ENCODE measurements at places on chromosomes 3 and 15.

- no peak for DNase-seq
Observed at GRCh38 chr3:157086060-157086750, 73.7 kb downstream of the CCNL1 start.

DNA sequence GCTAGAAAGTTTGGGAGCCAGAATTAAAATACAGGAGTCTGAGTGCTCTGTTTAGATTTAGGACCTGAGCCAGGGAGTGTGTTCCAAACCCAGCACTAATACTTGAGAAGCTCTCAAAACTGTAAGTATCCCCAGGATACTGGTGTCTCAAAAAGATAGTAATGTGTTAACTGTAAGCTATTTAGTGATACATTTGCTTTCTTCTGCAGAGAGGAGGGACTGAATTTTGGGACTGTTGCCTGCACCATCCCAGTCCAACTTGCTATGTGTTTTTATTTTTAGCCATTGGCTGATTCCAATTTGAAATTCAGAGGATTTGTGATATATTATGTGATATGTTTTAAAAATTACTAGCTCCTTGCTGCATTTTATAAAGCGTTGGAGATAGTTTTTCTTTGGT lies 31.5 kb downstream of the UBE2E1 start:
- no peak for DNase-seq

- no peak for DNase-seq
Observed at GRCh38 chr15:47975427-47975826, 145.4 kb upstream of the SLC24A5 start.

DNA sequence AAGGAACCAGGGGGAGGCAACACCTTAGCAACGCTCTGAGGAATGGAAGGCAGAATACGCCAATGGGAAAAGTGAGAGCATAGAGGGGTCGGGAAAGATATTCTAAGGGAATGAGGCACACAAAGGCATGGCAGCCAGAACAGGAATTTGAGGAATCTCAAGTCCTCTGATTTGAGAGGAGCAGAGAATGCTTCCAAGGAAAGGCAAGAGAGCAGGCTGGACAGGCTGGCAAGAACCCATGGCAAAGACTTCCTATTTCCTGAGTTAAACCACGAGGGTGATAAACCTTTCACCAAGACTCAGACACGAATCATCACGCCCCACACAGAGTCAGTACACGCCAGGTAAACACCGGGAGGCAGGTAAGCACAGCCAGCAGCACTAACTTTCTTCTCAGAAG lies 109.8 kb downstream of the IGF2BP2 start:
- no peak for DNase-seq

DNA sequence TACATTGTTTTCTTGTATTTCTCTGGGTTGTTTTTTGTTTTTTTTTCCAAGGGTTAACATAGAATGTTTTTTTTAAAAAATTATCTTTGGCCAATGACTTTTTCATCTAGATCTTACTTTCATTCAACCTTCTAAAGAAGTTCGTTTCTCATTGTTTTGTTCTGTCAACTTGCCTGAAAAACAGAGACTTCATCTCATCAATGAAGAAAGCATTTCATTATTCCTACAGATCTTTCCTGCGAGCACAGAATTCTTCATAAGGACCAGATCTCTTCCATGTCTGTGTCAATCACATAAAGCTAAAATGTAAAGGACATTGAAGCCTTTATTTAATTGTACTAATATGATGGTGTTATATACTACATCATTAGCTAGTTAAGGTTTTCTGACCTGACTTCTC lies 9.7 kb upstream of the EIF3J start:
- no peak for DNase-seq

GRCh38 chr3:37546876-37547275 lies 314.8 kb upstream of the CTDSPL start:
- DNase-seq = peak; percentile 58

GRCh38 chr3:59526999-59527398 lies 477.2 kb upstream of the CFAP20DC start:
- DNase-seq = no peak

GRCh38 chr3:45132568-45133211 lies 13.5 kb downstream of the CDCP1 start:
- no peak for DNase-seq

- no peak for DNase-seq
Observed at GRCh38 chr3:58482917-58483636, 8.8 kb upstream of the KCTD6 start.

DNA sequence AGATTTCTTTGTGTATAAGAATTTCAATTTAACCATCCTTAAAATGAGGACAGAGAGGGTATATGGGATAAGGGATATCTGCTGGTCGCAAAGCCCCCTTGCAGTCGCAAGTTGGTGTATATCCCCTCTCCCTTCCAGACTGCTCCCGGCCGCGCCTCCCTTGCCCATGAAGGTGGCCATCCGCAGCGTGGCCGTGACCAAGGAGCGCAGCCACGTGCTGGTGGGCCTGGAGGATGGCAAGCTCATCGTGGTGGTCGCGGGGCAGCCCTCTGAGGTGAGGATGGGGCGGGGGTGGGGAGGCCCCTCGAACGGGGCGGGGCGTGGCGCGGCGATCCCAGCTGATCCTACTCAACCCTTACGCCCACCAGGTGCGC lies 29.4 kb downstream of the NBEAL2 start:
- no peak for DNase-seq

- DNase-seq = no peak
Observed at GRCh38 chr3:28122227-28122626, 119.2 kb upstream of the CMC1 start.

DNA sequence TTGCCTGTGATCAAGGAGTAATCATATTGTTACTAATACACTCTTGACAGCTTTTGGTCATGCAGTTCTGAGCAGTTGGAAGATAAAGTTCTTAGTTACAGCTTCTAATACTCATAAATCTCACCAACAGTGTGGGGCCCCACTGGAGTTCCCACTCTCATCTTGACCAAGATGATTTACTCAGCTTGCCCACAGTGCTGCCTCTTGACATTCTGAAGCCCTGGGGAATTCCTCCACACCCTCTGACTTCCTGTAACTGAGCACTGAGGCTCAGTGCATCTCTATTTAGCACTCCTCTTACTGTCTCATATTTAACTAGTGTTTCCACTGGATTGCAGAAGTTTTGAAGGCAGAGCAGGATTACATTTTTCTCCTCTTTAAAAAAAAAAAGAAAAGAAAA lies 1.9 kb upstream of the ARL6IP5 start:
- no peak for DNase-seq

DNA sequence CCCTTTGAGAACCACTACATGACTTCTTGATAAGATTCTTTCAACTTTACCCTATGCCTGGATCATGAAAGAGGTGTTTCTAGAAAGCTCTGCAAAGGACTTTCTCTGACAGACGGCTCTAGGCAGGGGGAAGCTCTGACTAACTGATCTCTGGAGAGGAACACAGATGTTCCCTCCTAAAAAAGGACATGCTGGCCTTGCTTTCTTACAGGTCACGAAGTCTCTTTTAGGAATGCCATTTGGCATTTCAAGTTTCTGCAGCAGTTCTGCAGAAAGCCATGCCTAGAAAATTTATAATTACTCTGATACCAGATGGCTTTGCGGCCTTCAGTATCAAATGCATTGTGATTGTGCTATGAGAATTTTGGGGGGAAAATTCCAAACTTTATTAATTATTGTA lies 275.4 kb upstream of the CTDSPL start:
- no peak for DNase-seq

DNA sequence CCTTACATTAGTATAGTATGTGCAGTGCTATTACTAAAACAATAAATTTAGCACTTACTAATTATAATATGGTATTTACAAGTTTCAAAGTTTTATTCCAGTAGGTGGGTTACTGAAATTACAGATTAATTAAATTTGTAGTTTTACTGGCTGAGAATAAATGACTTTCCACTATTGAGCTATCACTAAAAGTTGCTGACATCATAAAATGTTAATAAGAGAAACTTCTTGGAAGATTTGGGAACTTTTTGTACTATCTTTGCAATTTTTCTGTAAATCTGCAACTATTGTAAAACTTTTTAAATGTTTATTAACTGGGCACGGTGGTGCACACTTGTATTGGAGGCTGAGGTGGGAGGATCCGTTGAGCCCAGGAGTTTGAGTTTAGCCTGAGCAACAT lies 247.7 kb downstream of the UBE2E2 start:
- no peak for DNase-seq

DNA sequence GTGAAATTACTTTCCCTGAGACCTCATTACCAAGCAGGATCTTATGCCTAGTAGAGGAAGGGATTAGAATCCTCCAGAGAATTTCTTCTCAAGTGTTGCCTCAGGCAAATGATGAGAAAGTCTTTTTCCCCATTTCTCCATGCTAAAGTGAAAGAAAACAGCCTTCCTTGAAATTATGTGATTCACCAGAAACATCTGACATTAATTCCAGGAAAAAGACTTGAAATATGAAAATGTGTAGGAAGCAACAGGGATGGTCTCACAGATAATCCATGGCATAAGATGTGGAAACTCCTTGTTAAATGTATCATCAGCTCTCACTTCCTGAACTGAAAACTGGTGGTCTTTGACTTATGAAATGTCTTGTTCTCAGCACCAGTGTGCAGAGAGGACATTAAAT lies 17.9 kb upstream of the ABI3BP start:
- DNase-seq = no peak

GRCh38 chr3:4776980-4777581 lies 202.2 kb upstream of the BHLHE40 start:
- DNase-seq = no peak

GRCh38 chr3:101185341-101185740 lies 135.0 kb downstream of the IMPG2 start:
- DNase-seq = no peak

DNA sequence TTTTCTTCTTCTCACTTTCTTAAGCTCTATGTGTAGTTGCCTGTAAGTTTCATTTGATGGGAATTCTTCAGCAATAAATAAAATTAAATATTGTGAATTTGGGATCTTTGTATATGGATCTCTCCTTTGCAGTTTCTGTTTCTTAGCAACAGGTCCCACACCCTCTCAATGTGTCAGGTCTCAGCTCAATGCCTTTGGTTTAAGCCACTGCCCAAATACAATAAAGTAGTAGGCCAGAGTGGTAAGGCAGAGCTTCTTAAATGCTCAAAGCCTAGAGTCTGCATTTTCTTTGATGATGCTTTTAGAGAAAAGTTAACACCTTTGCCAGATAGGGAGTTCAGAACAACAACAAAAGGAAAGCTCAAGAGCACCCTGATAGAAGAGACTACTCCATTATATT lies 343.7 kb downstream of the NSUN3 start:
- no peak for DNase-seq

GRCh38 chr3:8549354-8549753 lies 47.7 kb downstream of the LMCD1 start:
- DNase-seq = no peak

- DNase-seq = peak; percentile 3
Observed at GRCh38 chr3:5057272-5057671, 64.8 kb upstream of the ARL8B start.

- DNase-seq = no peak
Observed at GRCh38 chr15:80531388-80531787, 127.2 kb downstream of the ARNT2 start.

Data from HEK293T (cell line).